ENCODE measurements at places on chromosomes 12 and 14.

- DNase-seq, result no peak
These were observed 51.5 kb downstream of the TMPRSS12 start for GRCh38 chr12:50894241-50894640.

- DNase-seq, result no peak
These were observed 36.7 kb downstream of the LRRIQ1 start for GRCh38 chr12:85072826-85073225.

- no peak for DNase-seq
These were observed 152.1 kb downstream of the SLC8A3 start for GRCh38 chr14:70036665-70037064.

DNA sequence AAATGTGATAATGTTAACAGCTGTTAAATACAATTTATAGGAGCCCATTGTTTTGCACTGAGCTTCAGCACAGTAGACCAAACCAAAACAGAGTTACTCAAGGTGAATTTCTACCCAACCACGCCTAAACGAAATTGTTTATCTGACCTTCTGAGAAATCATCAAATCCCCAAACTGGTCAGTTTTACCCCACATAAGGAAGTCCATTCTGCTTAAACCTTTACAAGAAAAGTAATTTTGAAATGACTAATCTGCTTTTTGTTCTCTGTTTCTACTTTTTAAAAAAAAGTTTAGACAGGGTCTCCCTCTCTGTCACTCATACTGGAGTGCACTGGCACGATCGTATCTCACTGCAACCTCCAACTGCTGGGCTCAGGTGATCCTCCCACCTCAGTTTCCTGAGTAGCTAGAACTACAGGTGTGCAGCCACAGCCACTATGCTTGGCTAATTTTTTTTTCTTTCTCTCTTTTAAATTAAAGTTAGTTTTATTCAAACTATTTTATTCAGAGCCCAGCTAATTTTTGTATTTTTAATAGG is 1.4 kb upstream of the RNF10 start:
- no peak for DNase-seq

GRCh38 chr12:44874981-44875416 is 1.1 kb downstream of the NELL2 start:
- no peak for DNase-seq
